Right lung (tissue), 10 donors: ENCODE measurements at places on chromosomes 2 and 18. TPM values are rescaled to one million over a fixed set of nuclear protein-coding genes. Genes with fewer than 3 reads are reported as not detected.

Gene LBX2
- 0.25 TPM for polyA plus RNA-seq

Gene MAPRE3
- polyA plus RNA-seq, result 8.0 TPM

Gene PROC
- polyA plus RNA-seq, result 6.0 TPM

Gene PID1
- polyA plus RNA-seq, result 25.1 TPM

Gene LHCGR
- not detected for polyA plus RNA-seq

Gene PLGLB1
- 15.2 TPM for polyA plus RNA-seq

Gene CD8B2
- polyA plus RNA-seq, result 0.37 TPM
